Muscle of leg (tissue), 16 donors: ENCODE measurements at places on chromosomes 2 and 18. TPM values are rescaled to one million over a fixed set of nuclear protein-coding genes. Genes with fewer than 3 reads are reported as not detected.

DNA sequence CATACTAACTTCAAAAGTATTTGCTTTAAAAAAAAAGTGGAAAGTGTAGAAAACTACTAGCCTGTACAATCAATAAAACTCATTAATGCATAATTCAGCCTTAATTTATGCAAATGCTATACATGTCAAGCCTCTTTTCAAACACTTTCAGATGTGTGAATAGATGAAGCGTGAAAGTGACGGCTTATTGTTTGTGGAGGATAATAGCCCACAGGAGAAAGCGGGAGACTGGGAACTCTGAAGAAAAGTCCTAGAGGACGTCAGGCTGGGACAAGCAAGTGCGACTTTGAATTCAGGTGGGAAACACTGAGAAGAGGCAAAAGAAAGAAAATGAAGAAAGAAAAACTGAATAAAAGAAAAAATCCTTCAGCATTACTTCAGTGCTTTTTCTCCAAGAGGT, 108.5 kb downstream of the STK39 start:
- H3K4me3 ChIP-seq, result no peak overlapping the region
- H3K27ac ChIP-seq, result peak overlapping the region; percentile 5
- H3K36me3 ChIP-seq, result peaks cover 8% of the 10 kb centered on the region
- H3K4me1 ChIP-seq, result no peaks in the 10 kb centered on the region
- no peaks in the 10 kb centered on the region for H3K27me3 ChIP-seq
- no peak for DNase-seq

RGPD3 gene
- 0.21 TPM for polyA plus RNA-seq

KATNAL2 gene
- polyA plus RNA-seq, result 8.4 TPM

DNA sequence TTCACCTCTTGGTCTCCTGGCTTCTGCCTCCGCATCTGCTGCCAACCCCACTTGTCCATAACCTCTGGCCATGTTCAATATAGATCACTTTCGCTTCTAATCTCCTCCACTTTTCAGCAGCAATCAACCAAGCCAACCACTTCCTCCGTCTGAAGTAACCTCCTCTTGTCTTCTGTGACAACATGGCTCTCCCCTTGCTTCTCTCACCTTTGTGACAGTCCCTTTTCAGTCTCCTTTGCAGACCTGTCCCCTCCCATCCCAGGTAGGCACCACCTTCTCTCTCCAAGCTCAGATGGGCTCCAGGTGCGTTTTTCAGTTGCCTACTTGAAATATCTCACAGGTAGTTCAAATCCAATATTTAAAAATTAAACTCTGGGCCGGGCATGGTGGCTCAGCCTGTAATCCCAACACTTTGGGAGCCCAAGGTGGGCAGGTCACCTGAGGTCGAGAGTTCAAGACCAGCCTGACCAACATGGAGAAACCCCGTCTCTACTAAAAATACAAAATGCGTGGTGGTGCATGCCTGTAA, 4.7 kb upstream of the PSD4 start:
- peaks cover 3% of the 10 kb centered on the region for H3K4me1 ChIP-seq
- no peaks in the 10 kb centered on the region for H3K27me3 ChIP-seq
- no peaks in the 10 kb centered on the region for H3K36me3 ChIP-seq
- H3K27ac ChIP-seq, result no peak overlapping the region

ASB18 gene
- 11.0 TPM for polyA plus RNA-seq

DNA sequence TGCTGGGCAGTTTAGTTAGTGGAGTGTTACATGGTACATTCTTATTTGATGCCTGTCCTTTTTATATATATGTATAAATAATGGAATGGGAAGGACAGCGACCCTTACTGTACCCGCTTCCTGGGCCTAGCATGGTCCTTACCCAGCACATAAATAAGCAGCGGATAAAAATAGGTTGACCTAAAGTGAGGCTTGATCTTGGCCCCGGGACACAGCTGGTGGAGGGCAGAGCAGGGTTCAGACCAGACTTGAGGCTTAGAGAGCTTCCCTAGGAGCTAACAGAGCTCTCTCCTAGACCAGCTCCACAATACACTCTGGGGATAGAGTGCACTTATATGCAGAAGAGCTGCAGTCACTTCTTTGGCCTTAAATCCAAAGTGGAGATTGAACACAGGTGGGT, 46.9 kb upstream of the RPL31 start:
- H3K4me3 ChIP-seq, result no peak overlapping the region
- no peaks in the 10 kb centered on the region for H3K36me3 ChIP-seq
- no peak for DNase-seq
- H3K4me1 ChIP-seq, result peaks cover 5% of the 10 kb centered on the region
- H3K27me3 ChIP-seq, result no peaks in the 10 kb centered on the region
- no peak overlapping the region for H3K27ac ChIP-seq

CABYR gene
- 4.4 TPM for polyA plus RNA-seq

IL37 gene
- not detected for polyA plus RNA-seq

DNA sequence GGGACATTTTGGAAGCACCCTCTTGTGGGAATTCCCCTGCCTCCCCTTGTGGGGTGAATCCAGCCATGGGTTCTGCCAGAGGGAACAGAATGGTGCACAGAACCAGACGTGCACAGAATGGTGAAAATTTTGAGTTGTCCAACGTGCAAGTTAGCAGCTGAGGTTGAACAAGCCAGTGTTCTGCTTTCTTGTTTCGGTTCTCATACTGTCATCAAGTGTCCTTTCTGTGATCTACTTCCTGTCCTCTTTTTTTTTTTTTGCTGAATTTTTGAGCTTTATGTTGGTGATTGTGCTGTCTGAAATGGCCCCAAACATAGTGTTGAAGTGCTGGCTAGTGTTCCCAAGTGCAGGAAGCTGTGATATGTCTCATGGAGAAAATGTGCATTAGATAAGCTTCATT, 21.5 kb upstream of the REEP1 start:
- peak; percentile 40 for DNase-seq
- no peak overlapping the region for H3K27ac ChIP-seq
- peaks cover 9% of the 10 kb centered on the region for H3K4me1 ChIP-seq
- H3K36me3 ChIP-seq, result no peaks in the 10 kb centered on the region

MYOM1 gene
- 603 TPM for polyA plus RNA-seq

DNA sequence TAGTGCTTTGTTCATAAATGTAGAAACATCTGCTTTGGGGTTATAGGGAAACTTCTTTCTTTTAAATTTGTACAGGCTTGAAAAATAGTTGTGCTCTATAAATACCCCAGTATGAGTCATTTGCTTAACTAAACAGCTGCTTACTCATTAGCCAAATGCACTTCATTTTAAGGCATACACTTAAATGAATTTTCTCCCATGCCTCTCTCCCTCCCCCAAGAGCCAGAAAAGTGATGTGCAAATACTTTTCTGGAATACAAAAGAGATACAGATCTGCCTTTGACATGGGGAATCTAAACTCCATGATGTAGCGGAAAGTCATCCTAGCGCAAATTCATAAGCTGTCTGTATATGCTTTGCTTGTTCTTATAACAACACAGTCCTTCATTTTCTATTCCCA, 469.4 kb downstream of the DLGAP1 start:
- DNase-seq, result peak; percentile 9
- H3K27ac ChIP-seq, result no peak overlapping the region
- H3K36me3 ChIP-seq, result no peaks in the 10 kb centered on the region
- no peaks in the 10 kb centered on the region for H3K27me3 ChIP-seq
- no peak overlapping the region for H3K4me3 ChIP-seq
- no peaks in the 10 kb centered on the region for H3K4me1 ChIP-seq

UBXN2A gene
- 19.5 TPM for polyA plus RNA-seq

DNA sequence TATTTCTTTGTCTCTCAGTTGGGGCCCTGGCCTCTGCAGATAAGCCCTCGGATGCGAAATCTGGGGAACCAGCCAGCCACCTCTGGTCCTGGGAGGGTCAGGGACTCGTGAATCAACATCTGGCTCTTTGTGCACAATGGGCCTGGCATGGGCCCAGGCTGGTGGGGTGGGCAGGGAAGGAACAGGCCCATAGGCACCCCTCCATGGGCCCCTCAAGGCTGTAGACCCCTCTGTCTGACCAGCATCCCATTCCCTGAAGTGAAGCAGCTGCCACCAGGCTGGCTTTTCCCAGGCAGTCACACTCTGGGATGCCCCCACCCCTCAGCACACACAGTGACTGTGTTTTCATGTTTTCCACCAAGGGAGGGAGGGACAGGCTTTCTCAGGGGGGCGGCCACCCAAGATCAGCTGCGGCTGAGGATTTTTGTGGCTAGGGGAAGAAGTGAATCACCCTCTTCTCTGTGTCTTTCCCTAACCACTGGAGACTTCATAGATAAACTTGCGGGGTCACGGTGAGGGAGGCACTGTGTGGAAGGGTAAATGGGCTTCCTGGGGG, 166.0 kb downstream of the AGAP1 start:
- H3K4me1 ChIP-seq, result peaks cover 40% of the 10 kb centered on the region
- H3K4me3 ChIP-seq, result no peak overlapping the region
- H3K27ac ChIP-seq, result no peak overlapping the region
- peak; percentile 52 for DNase-seq

GRCh38 chr2:44102790-44103562, 65.7 kb upstream of the PPM1B start:
- no peaks in the 10 kb centered on the region for H3K27me3 ChIP-seq
- H3K4me1 ChIP-seq, result no peaks in the 10 kb centered on the region
- no peak overlapping the region for H3K4me3 ChIP-seq
- DNase-seq, result no peak
- no peaks in the 10 kb centered on the region for H3K36me3 ChIP-seq
- no peak overlapping the region for H3K27ac ChIP-seq

UGT1A6 gene
- not detected for polyA plus RNA-seq

ALPP gene
- 0.30 TPM for polyA plus RNA-seq

DNA sequence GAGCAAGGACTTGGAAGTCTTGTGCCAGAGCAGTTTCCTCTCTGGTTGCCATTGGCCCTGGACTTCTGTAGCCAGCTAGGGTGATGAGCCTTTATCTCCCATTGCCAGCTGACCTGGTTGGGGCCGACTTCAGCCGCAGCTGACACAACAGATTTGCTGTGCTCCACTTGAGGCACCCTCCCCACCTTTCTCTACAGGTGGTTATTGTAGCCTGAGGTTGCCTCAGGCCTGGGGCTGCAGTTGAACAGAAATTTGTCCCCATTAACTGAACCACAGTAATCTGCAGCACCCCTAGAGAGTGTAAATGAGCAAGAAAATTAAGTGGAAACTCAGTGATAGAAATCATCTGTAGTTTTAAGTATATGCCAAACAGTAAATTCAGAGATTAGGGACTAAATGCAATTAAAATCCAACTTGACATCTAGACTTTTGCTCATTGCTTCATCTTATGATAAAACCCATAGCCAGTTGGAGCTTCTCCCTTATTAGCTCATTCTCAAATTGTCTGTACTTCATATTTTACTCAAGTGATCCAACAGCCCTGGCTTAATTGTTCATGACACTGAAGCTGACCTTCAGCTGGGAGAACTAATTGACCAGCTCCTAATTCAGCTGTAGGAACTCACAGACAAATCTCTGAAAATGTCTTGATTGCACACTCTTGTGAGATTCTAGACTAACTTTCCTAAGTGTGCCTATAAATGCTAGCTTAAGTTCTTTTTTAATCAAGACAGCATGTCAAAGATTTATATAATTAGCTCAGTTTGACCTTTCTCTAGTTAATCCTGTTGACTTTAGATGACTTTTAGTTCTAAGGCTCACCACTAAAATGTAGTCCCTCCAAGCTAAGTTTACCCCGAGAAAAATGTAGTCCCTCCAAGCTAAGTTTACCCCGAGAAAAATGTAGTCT, 48.9 kb downstream of the COPS8 start:
- H3K27ac ChIP-seq, result no peak overlapping the region
- H3K4me3 ChIP-seq, result no peak overlapping the region
- DNase-seq, result no peak
- no peaks in the 10 kb centered on the region for H3K27me3 ChIP-seq
- H3K36me3 ChIP-seq, result no peaks in the 10 kb centered on the region

DNA sequence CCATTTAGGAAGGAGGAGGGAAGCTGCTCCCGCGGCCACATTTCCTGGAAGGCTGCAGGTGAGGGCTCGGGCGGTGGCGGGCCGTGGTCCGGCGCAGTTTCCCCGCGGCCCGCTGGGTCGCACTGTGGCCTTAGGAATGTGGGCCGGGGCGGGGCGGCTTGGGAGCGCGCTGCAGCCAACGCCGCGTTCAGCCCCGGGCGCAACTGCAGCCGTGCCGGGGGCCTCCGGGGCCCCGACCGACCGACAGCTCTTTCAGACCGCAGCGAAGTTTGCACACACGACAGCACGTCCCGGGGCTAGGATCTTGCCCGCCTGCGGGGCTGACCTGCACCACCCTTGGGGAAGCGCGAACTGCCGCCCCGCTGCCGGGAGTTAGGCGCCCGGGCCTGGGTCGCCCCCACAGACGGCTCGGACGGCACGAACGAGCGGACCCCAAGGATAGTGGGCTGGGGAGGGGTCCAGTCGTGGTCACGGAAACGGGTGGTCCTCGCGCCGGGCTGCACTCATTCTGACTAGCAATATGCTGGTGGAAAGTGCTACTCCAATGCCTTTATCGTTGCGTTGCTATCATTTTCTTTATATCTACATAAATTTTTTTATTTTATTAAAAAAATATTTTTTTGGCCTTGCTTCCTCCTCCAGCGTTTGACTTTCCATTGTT, 69.9 kb upstream of the DLX2 start:
- DNase-seq, result peak; percentile 72
- H3K36me3 ChIP-seq, result no peaks in the 10 kb centered on the region
- peak overlapping the region; percentile 59 for H3K4me3 ChIP-seq
- H3K27ac ChIP-seq, result no peak overlapping the region
- peaks cover 21% of the 10 kb centered on the region for H3K27me3 ChIP-seq

DNA sequence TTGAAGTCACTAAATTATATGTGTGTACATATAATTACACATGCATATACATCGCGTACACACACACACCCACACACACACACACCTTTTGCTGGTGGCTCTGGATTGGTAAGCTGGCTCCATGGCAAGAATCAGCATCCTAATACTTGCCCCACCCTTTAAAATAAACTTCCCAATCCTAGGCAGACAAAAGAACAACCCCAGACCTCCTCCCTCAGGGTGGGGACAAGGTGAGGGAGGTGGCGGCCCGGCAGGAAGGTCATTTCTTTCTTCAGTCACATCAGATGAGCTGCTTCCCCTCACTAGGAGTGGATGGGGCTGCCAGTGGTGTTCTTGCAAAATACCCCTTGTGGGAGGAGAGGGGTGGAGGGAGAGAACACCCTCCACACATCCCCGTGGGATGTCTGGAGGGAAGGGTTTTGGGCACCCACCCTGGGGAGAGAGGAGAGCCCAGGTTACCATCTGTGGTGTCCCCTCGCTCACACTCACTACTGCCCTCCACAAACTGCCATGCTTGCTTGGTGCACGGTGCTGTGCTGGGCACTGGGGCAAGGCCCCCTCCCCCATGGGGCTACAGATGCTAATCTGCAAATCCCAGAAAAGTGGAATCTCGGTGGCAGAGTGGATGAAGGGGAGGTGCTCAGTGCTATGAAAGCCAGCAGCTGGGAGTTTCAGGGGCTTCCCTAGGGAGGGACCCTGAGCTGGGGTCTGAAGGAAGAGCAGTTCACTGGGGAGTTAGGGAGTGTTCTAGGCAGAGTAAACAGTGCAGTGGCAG, 64.0 kb downstream of the ODC1 start:
- H3K4me3 ChIP-seq, result no peak overlapping the region
- H3K27ac ChIP-seq, result no peak overlapping the region
- peaks cover 6% of the 10 kb centered on the region for H3K27me3 ChIP-seq
- H3K36me3 ChIP-seq, result no peaks in the 10 kb centered on the region
- DNase-seq, result no peak

MAL gene
- 15.9 TPM for polyA plus RNA-seq

CRACDL gene
- polyA plus RNA-seq, result 2.4 TPM
